ENCODE measurements at places on chromosomes 16 and 17. TPM values are rescaled to one million over a fixed set of nuclear protein-coding genes. Genes with fewer than 3 reads are reported as not detected.

GRCh38 chr17:77470330-77470786 lies 329.6 kb downstream of the SEC14L1 start:
- no peak for DNase-seq

- DNase-seq: no peak
Measured at GRCh38 chr16:73215678-73216377, 167.9 kb upstream of the ZFHX3 start.

DNA sequence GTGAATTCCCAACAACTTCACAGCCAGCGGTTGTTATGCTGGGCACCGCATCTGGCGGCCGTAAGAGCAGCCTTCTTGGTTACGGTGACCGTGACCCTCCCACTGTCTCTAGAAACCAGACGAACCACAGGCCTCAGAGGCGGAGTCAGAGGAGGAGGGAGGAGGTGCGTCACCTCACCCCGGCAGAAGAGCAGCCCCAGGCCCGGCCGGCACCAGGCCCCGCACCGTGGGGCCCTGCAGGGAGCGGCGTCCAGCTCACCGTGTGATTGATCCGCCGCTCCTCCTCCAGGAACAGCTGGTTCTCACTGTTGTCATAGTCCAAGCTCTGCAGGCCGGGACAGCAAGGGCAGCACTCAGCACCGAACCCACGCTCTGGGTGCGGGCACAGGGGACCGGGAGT lies 13.7 kb downstream of the CLCN7 start:
- no peak for DNase-seq

- DNase-seq: no peak
Measured at GRCh38 chr17:8459831-8460230, 24.1 kb downstream of the NDEL1 start.

DNA sequence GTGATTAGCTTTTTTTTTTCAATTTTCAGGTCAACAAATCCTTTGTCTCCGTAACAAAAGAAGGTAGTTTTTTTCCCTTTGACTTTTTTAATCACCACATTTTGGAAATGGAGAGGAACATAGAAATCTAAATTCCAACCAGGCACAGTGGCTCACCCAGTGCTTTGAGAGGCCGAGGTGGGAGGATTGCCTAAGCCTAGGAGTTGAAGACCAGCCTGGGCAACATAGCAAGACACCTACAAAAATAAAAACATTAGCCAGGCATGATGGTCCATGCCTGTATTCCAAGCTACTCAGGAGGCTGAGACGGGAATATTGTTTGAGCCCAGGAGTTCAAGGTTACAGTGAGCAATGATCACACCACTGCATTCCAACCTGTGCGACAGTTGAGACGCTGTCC lies 5.7 kb downstream of the PSMD7 start:
- DNase-seq: no peak

- DNase-seq: no peak
Measured at GRCh38 chr17:2867441-2868424, 71.5 kb downstream of the RAP1GAP2 start.

- peak; percentile 18 for DNase-seq
Measured at GRCh38 chr17:78538033-78538776, 39.0 kb downstream of the DNAH17 start.

DNA sequence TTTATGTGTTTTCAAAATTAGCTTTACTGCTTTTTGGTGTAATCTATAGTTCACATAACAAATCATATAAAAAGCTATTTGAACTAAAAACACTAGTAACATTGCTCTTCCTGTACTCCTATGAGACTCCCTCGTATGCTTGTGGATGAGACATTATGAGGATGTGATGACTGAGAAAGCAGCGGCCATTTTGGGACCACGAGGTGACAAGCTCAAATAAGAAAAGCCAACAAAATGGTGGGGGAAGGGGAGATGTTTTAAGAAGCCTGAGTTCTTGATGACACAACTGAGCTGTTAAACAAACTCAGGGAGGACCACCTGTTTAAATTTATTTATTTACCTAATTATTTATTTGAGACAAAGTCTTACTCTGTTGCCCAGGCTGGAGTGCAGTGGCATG lies 4.5 kb downstream of the CCL18 start:
- DNase-seq: no peak

- DNase-seq: peak; percentile 63
Measured at GRCh38 chr16:65754820-65755691, 611.4 kb upstream of the CDH5 start.

GRCh38 chr17:74870512-74870911 lies 2.3 kb downstream of the FDXR start:
- DNase-seq: no peak

- no peak for DNase-seq
Measured at GRCh38 chr17:62611292-62611691, 16.2 kb upstream of the MRC2 start.

DNA sequence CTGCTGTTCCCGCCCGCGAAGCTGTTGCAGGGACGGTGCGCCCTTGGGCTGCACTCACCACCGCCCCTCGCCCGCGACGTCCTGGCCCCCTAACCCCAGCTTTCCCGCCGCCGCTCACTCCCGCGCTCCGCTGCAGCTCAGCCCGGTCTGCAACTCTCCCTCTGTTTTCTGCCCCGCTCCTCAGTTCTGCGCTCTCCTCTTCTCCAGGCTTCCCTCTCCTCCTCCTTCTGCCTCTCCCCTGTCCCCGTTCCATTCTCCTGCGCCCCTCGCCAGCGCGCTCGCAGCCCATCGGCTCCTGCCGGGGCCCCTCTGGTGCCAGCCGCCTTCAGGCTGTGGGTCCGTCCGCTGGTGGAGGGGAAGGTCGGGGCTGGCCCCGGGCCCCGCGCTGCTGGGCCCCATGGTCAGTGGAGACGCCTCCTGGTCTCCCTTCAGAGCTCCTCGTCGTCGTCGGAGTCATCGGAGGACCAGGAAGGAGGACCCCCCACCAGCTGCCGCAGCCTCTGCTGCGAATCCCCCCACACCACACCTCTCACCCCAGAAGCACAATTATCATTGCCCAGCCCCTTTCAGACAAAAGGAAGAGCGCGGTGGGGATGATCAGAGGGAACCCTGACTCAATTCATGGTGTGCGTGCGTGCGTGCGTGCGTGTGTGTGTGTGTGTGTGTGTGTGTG lies 223.2 kb upstream of the FOXF1 start:
- DNase-seq: no peak

DNA sequence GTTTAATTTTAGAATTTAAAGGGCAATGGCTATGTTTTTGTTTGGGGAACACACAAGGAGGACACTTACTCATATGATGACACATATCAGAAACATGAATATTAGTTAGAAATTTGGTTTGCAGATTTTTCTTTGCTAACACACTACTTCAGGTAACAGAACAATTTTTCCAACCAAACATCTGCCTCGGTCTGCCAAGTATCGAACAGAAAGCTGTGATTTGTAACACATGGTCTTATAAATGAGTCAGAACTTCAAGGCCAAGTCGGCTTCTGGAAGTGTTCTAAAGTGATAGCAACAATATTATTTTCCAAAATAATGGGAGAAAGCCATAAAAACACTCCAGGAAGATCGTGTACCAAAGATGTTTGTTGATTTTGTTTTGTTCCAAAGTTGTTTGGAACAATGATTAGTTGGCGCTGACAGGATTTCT lies 75.9 kb upstream of the PMFBP1 start:
- peak; percentile 66 for DNase-seq

GRCh38 chr17:56481659-56482058 lies 111.8 kb upstream of the NOG start:
- DNase-seq: no peak

GRCh38 chr17:83067071-83067717 lies 12.2 kb upstream of the METRNL start:
- DNase-seq: peak; percentile 63

DNA sequence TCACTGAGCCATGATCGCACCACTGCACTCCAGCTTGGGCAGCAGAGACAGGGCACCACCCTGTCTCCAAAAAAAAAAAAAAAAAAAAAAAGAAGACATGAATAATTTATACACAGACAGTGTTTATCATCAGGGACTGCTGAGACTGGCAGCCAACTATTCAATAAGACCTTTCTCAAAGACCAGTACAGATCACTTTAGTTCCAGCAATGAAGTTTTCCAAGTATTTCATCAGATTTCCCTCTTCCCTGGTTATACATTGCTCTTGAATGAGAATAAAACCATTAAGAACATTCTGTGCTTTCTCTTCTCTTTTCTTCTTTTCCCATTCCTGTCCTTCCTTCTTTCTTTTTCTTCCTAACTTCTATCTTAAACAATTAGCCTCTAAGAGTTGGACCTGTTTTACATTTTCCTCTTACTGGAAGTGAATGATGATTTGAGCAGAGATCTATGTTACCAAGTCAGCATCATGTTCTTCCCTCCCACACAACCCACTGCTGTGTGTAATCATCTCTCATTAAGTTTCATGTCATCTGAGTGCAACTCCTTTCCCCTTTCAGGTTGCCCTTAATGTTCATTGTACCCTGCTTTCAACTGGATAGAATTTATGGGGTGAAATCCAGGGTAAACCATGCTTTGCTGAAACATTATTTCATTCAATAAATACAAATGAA lies 35.9 kb upstream of the SMIM36 start:
- no peak for DNase-seq

DNA sequence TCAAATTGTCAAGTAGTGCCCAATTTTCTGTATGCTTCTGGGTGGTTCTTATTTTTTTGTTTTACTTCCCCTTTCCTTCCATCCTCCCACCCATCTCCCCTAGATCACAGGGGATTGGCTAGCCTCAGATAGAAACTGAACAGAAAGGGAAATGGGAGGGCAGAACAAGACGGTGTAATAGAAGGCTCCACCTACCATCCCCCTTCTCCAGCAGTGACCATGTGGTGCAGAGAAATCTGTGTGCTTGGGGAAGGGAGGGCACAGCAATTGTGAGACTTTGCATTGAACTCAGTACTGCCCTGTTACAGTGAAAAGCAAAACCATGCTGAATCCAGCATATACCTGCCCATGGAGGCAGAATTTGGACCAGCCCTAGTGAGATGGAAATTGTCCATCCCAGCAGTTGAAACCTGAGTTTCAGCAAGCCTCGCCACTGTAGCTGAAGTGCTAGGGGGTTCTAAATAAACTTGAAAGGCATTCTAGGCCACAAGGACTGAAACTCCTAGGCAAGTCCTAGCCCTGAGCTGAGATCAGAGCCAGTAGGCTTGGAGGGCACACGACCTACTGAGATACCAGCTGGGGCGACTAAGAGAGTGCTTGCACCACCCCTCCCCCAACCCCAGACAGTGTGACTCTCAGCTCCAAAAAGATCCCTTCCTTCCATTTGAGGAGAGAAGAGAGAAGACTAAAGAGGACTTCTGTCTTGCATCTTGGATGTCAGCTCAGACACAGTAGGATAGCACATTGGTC lies 5.2 kb downstream of the SLFN11 start:
- no peak for DNase-seq

Gene CACNA1G
- polyA plus RNA-seq: 0.20 TPM

Gene KRT40
- 0.60 TPM for polyA plus RNA-seq

Gene GGT6
- 28.4 TPM for polyA plus RNA-seq

Gene DLX3
- 0.07 TPM for polyA plus RNA-seq

Gene SNF8
- polyA plus RNA-seq: 145 TPM

Gene HOXB6
- polyA plus RNA-seq: 6.0 TPM

Gene ACSM3
- polyA plus RNA-seq: 14.1 TPM

Gene ACE
- polyA plus RNA-seq: 9.8 TPM

Gene FOXC2
- 0.60 TPM for polyA plus RNA-seq

Gene FBF1
- 1.2 TPM for polyA plus RNA-seq

Measured in sigmoid colon (tissue), 7 donors.